ENCODE measurements at places on chromosomes 4 and X. TPM values are rescaled to one million over a fixed set of nuclear protein-coding genes. Genes with fewer than 3 reads are reported as not detected.

DNA sequence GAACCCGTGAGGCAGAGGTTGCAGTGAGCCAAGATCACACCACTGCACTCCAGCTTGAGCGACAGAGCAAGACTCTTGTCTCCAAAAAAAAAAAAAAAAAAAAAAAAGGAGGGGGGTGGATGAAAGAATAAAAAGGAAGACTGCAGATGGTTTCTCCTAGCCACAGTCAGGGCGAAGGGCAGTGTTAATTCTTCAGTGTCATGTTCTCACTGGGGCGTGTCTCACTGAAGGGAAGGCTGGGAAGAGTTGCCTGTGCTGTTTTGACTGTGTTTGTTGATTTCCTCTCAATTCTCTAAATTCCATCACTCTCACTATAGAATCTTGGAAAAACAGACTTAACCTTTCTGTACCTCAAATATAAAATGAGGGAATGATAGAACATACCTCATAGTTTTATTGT, 71.6 kb upstream of the DHX15 start:
- DNase-seq, result peak; percentile 47

- no peak for DNase-seq
Measured at GRCh38 chr4:135256111-135256510, 1054.5 kb upstream of the PABPC4L start.

DNA sequence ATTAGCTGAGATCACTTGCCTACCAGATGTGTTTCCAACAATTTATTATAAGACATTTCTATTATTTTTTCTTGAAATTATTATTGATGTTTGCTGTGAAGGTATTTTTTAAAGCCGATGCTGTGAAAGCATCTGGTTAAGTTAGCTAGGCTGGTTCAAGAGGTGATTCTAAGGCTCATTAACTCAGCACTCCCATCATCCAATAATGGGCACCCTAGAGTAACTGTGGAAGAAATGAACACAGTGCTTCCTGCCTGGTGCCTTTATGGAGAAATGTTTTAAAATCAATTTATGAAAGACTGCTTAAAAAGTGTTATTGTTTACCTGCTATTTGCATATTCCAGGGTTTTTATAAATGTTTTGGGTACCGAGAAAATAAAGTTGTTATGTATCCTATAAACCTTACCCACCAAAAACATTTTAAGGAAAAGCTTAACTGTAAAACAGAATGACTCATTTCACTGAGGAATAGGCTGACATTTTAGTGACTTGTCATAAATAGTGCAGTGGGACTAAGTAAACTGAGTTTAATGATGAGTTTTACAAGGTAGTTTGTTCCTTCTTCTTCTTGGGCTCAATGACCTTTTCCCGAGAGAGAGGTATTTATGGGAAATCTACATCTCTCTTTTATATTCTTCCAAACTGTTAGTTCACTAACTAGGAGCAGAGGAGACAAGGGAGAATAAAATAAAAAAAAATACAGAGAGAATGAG, 310.0 kb upstream of the AADAT start:
- DNase-seq, result no peak

DNA sequence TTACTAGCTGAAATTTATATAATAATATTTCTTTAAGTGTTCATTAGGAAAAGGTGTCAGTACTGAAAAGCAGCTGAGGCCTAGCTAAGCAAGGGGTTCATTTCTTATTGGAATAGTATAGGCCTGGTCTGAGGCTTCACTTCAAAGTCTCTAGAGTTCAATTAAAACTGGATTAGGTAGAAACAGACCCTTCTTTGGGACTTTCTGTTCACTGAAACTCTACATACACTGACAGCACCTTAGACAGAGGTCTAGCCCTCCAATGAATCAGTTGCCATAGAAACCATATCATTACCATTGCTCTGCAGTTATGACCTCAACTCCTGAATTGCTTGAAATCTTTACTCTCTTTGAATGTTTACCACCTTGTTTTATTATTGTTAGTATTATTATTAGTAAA, 86.4 kb upstream of the MAB21L2 start:
- no peak for DNase-seq

- no peak for DNase-seq
Measured at GRCh38 chrX:30577362-30577991, at the start of gene TASL. TSS of gene TASL (minus strand) at chrX:30577766. CDS start at chrX:30560355, 17,411 bp downstream.

GRCh38 chr4:154044742-154045485, 256.0 kb upstream of the SFRP2 start:
- DNase-seq, result no peak

GRCh38 chr4:58254291-58254690, 1144.1 kb upstream of the IGFBP7 start:
- no peak for DNase-seq

DNA sequence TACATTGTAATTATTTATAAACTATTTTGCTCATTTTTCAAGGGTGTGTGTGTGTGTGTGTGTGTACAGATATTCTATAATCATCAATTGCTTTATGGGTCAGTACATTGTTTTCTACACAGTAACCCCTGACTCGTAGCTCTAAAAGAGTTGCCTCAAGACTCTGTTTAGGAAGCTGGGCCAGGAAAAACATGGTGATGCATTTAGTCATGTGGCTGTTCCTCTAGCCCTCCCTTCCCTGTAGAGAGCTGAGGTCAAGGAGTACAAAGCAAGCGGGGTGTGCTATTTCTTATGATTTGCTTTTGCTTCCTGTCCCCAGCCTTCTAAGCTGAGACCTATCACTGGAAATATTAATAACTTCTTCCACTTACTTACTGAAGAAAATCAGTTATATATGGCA, 34.8 kb upstream of the SPANXD start:
- no peak for DNase-seq

The PARM1 gene
- 1.7 TPM for total RNA-seq

The CCDC120 gene
- total RNA-seq, result 17.6 TPM

The USP17L28 gene
- not detected for total RNA-seq

The DGKK gene
- 2.5 TPM for total RNA-seq
